ENCODE measurements at places on chromosomes 2 and 18.
A peak's percentile ranks its signal among the peaks of the same experiment; 100 is the strongest.

GRCh38 chr18:76405280-76405679 is 89.8 kb downstream of the ZNF516 start:
- no peak for DNase-seq

DNA sequence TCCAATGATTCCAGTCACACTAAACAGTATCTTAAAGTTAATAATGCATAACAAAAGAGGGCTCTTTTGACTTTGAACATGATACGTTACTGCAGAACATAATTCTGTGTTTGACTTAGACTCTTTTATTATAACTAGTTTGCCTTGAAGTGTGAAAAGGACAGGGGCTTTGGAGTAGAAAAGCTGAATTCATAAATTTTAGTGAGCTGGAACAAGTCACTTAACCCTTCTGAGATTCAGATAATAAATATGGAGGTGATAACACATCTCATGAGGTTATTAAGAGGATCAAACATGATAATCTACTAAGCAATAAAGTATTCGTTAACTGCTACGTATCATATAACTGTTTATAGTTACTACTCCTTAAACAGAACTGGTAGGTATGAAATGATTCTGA is 44.7 kb upstream of the FLACC1 start:
- DNase-seq = no peak

DNA sequence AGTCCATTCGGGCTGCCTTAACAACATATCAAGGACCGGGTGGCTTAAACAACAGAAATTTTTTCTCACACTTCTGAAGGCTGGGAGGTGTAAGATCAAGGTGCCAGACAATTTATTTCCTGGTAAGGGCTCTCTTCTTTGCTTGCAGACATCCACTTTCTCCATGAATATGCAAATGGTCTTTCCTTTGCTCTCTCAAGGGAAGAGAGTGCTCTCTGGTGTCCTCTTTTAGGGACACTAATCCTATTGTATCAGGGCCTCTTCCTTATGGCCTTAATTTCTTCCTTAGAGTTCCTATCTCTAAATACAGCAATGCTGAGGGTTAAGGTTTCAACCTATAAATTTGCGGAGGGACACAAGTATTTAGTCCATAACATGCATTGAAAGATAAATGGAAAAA is 770.8 kb downstream of the DSC3 start:
- peak; percentile 5 for DNase-seq

DNA sequence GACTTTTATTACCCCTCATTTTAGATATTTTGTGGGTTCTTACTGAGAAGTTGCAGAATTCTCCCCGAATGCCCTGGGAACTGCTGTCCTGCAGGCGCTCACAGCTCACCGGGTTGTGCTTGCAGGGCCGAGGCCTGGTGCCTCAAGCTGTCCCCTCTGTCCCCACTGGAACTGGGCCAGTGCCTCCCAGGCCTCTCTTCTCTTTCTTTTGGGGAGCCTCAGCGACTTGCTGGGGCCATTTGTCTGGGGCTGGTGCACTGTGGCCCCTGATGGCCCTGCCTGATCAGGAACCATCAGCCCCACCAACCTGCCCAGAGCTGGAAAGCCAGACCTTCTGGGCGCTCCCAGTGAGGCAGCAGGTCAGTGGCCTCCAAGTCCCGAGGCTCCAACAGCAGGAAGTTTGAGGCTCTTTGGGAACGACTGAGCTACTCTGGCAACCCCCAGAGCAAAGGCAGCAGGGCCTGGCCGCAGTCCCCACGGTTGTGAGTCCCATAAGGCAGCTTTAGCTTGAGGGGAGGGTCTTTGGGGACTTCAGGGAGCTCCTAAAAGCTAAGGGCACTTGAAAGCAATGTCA is 14.7 kb upstream of the NEU4 start:
- DNase-seq = no peak

DNA sequence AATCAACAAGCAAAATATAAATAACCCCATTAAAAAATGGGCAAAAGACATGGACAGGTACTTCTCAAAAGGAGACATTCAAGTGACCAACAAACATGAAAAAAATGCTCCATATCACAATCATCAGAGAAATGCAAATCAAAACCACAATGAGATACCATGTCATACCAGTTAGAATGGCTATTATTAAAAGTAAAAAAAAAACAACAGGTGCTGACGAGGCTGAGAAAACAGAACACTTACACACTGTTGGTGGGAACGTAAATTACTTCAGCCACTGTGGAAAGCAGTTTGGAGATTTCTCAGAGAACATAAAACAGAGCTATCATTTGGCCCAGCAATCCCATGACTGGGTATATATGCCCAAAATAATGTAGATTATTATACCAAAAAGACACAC is 69.1 kb downstream of the CWC22 start:
- DNase-seq = no peak

DNA sequence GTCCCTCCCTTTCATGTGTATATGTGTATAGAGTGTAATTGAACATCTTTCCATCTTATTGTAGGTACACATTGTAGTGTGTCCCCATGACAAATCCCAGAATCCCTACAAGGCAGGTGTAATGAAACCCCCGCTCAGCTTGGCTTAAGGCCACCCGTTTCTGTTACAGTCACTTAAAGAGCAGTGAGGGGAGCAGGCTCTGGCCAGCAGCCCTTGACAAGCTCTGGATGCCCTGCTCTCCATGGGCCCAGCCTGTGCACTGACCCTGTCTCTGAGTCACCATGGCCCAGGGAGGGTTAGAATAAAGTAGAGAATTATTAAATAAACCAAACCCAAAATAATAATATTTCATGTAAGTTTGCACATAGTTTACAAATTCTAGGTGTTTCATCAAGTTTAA is 17.2 kb upstream of the MAL start:
- no peak for DNase-seq

- no peak for DNase-seq
Measured at GRCh38 chr2:229180658-229181057, 90.4 kb downstream of the PID1 start.

DNA sequence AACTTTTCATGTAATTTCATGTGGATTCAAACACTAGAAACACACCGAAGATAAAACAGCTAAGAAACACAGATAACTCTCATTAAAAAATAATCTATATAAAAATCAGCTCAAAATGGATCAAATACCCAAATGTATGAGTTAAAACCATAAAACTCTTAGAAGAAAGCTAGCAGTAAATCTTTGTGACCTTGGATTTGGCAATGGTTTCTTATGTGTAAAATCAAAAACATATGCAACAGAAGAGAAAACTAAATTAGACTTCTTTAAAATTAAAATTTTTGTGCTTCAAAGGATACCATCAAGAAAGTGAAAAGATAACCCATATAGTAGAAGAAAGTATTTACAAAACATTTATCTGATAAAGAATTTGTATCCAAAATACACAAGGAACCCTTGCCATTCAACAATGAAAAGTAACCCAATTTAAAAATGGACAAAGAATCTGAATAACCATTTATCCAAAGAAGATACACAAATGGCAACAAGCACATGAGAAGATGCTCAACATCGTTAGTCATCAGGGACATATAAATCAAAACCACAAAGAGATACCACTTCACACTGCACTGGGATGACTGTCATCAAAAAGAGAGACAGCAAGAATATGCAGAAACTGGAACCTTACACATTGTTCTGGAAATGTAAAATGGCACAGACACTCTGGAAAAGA is 27.5 kb downstream of the GAREM1 start:
- no peak for DNase-seq

- no peak for DNase-seq
Measured at GRCh38 chr18:3605486-3605952, 155.5 kb downstream of the TGIF1 start.

GRCh38 chr2:75705921-75706320 is 4.8 kb downstream of the GCFC2 start:
- no peak for DNase-seq

DNA sequence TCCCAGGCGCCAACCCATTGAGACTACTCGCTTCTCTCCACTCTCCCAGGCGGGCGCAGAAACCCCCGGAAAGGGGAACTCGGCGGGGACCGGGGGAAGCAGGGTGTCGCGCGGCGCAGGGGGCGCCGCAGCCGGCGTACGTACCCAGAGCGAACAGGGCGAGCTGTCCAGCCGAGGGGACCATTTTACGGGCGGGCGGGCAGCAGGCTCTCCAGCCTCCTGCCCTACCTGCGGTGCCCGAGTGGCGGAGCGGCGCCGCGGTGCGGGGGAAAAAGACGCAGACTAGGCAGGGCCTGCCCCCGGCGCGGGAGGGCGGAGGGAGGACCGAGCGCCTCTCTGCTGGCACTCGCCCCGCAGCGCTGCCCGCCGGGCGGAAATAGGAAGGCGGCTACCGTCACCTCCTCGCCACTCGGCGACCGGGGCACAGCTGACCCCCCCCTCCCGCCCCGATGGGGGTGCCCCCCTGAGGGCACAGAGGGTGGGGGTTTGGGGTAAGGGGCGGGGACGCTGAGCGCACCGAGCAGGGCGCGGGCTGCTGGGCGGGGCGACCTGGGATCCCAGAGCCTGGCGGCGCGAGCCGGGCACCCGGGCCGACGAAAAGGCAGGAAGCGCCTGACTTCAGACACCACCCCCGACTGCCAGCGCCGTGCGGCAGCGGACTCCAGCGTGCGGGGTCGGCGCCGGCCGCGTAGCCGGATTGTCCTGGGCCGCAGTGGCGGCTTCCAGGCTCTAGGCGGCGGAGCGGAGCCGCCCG is at the start of gene TGFA:
Gene TGFA, minus strand, starts transcription at position 243 of the 754 bp plus-strand sequence. Its CDS starts 59 bp downstream, at position 184.
- DNase-seq = peak; percentile 59

DNA sequence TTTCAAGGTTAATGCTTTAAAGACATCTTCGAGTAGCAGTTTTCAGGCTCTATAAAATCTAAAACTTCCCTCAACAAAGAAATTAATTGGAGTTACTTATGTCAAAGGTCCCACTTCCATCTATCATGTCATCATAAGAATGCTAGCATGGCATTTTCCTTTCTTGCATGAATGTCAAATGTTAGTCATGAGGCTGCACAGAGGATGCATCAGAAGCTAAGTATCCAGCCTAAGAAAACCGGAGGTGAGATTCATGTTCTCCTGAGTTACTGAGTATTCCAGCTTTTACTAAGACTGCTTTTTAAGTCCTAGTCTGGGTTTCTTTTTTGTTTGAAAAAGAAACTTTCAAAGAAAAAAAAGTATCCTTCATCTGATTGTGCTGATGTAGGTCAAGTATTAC is 130.6 kb upstream of the CDH19 start:
- no peak for DNase-seq

- DNase-seq = no peak
Measured at GRCh38 chr18:7383002-7383980, 152.4 kb downstream of the LRRC30 start.

GRCh38 chr2:162928356-162928755 is 89.8 kb upstream of the KCNH7 start:
- DNase-seq = no peak

GRCh38 chr2:29841386-29842004 is 79.9 kb downstream of the ALK start:
- DNase-seq = no peak

- no peak for DNase-seq
Measured at GRCh38 chr2:3650140-3650920, 7.7 kb upstream of the ALLC start.

GRCh38 chr2:60861736-60862135 is 19.6 kb upstream of the REL start:
- DNase-seq = no peak

DNA sequence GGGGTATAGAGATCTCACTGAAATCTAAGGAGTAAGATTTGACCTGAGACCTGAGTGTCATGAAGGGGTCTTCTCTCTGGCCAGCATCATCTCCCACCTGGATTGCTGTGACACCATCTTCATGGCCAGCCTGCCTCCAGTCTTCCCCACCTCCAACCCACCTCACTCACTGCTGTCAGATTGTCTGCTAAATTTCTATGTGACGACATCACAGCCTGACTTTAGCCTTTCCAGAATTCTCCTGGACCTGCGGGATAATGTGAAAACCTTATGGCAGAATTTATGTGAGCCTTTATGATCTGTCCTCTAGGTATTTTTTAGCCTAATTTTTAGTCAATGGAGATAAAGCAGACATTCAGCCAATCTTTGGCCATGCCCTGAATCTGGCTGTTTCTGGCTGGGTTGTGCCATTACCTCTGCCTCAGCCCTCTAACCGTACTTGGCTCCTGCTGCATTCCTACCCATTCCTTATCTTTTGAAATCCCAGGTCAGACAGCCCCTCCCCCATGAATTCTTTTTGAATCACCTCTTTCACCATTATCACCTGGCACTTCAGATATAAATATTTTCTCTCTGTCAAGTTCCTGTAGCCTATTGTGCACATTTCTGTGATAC is 66.4 kb upstream of the MMADHC start:
- no peak for DNase-seq

- no peak for DNase-seq
Measured at GRCh38 chr2:121826036-121826435, 70.6 kb downstream of the TSN start.

DNA sequence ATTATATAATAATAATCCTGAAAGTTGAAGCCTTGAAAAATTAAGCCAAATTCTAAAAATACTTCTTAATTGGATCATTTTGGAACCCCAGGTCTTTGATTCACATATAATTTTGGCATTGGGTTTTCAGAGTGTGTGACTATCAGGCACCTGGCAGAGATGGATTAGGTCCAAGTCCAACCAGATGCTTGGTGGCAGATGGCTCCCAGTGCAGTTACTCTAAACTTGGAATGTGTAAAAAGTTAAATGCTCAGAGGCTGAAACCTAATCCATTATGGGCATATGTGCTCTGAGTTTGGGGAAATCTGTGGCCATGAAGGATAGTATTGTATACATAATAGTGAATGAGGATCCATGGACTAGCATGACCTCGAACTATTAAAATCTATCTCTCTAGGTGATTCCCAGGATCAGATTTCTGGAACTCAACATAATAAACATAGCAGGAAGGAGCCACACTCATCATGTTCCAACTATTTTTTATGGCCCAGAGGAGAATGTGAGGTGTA is 333.0 kb downstream of the RPRM start:
- DNase-seq = peak; percentile 35

GRCh38 chr18:9627642-9628041 is 13.3 kb upstream of the PPP4R1 start:
- DNase-seq = no peak

- no peak for DNase-seq
Measured at GRCh38 chr2:198102856-198103255, 298.5 kb downstream of the PLCL1 start.

GRCh38 chr18:7172611-7173010 is 55.0 kb upstream of the LAMA1 start:
- no peak for DNase-seq

- no peak for DNase-seq
Measured at GRCh38 chr2:154945984-154946383, 247.5 kb downstream of the KCNJ3 start.

- no peak for DNase-seq
Measured at GRCh38 chr2:212745359-212745758, 206.8 kb upstream of the ERBB4 start.

- no peak for DNase-seq
Measured at GRCh38 chr2:235834781-235835180, 333.4 kb downstream of the GBX2 start.

DNA sequence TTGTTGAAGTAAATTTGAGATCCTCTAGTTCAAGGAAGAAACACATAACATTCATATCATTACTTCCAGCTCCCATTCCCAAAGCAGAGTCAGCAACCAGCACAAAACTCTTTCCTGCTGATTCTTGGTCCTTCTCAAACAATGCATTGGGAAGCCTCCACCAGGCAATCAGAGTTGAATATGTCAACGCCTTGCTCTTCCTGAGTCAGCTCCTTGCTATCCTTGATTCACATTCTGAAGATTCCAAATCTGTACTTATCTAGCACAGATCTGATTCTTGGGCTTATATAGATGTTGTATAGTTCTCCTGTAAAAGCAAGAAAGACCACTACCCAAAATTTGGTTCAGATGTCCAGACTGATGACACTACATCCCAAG is 29.6 kb downstream of the CFAP210 start:
- no peak for DNase-seq

GRCh38 chr18:23716516-23716915 is 27.3 kb downstream of the LAMA3 start:
- no peak for DNase-seq

All from COR-L47 (cell line).